Fibroblast of mammary gland (primary cell): ENCODE measurements at places on chromosomes 2 and 18.
A peak's percentile ranks its signal among the peaks of the same experiment; 100 is the strongest.

DNA sequence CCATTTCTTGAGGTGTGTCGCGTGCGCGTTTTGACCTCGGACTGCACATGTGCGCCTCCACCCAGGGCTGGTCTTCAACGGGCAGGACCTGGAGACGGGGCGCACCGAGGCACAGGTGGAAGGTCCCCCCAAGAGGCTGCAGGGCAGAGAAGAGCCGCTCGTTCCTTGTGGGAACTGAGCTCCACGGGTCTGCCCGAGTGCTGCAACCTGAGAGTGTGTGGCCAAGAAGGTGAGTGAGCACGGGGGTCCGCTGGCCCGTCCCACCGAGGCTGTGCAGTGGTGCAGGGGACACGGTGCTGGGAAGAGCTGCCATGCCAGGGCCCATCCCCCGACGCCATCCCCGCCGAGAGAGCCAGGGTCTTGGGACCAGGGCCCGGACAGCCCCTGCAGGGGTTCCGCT lies 268.3 kb downstream of the GALR1 start:
- no peak for DNase-seq

- DNase-seq, result no peak
These were observed 102.0 kb upstream of the DNMT3A start for GRCh38 chr2:25443766-25444165.

DNA sequence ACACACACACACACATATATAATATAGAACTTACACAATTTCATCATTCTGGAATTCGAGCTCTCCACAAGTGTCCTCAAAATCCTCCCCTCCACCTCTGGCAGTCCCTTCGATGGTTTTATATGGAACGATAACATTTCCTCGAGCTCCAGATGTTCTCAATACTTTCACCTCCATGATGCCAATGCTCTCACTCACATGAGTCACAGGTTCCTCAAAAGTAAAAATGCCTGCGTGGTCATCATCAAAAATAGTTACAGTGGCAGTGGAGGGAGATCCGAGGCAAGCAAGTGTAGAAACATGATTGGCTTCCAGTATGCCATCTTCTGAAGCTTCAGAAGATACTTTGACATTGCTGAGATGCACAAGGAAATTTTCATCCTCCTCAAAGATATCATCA lies 23.5 kb downstream of the SLC8A1 start:
- DNase-seq, result peak; percentile 74

DNA sequence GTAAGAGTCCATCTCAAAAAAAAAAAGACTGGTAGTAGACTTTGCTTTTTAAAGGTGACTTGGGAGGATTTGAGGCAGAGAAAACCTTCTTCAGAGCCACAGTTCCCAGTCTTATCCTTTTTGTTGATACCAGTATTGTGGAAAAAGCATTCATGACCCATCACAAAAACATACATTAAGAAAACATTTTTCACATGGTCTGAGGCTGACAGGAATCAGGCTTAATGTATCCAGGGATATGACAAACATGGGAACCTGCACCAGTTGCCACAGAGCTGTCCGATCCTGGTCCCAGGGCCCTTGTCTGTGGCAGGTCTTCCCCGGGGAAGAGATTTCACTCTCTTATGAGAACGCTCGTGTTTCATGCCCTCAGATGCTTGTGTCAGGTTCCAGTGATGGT lies 21.8 kb downstream of the SPTBN1 start:
- DNase-seq, result no peak

DNA sequence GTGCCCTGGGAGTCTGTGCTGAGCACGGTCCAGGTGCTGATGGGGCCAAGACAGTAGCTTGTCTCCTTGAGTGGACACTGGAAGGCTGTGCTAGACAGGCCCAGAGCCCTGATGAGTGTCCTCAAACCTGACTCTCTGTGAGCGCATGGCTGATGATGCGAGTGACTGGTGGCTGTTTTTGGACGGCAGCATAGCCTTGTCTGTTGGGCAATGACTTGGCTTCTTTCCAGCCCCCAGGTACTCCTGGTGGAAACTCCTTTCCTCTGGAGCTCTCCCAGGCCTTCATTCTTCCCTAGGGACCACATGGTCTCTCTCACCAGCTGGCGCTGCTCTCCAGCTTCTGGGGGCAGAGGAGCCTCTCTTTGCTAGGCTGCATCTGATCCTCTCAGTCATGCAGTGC lies 207.6 kb upstream of the SMIM21 start:
- no peak for DNase-seq

DNA sequence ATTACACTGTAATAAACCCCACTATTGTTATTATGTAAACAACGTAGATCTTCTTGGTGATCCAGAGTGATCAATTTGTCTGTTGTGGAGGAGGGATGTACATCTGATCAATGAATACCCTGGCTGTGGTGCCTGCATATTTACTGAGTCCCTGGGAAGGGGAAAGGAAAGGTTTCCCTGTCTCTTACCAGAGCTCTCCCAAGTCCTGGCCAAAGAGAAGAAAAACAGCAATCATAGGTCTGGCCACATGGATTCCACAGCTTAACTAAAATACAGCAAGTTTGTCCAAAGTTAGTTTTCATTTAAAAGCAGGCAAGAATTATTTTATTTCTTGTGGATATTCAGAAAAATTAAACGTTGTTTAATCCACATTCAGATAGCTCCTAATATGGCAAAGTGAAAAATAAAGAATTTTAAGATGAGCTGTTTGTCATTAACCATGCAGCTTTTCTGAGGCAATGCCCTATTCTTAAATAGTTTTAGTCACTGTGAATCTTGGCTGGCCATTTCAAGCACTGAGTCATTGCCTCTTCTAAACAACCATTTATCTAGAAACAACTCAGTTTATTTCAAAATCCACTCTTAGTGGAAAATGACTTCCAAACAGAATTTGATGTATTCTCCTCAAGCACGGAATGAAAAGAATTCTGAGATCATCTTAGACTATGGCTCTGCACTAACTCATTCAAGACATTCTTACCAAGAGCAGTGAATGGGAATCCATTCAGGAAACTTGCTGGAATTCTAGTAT lies 1004.4 kb upstream of the CDH2 start:
- DNase-seq, result peak; percentile 97

DNA sequence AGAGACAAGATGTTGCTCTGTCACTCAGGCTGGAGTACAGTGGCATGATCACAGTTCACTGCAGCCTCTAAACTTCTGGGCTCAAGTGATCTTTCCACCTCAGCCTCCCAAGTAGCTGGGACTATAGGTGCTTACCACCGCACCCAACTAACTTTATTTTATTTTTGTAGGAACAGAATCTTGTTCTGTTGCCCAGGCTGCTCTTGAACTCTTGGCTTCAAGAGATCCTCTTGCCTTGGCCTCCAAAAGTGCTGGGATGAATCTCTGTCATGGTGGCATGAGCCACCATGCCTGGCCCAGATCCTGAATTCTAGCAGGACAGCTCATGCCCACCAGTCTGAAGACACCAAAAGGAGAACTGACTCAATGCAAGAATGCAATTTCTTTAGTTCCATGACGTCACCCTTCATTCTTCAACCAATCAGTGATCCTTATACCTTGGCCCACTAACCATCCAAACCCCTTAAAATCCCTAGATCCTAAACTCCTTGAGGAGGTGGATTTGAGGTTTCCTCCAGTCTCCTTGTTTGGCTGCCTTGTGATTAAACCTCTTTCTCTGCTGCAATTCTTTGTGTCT lies 25.6 kb upstream of the CXXC1 start:
- DNase-seq, result peak; percentile 7

GRCh38 chr2:7392076-7392787 lies 475.0 kb downstream of the RNF144A start:
- DNase-seq, result peak; percentile 31

DNA sequence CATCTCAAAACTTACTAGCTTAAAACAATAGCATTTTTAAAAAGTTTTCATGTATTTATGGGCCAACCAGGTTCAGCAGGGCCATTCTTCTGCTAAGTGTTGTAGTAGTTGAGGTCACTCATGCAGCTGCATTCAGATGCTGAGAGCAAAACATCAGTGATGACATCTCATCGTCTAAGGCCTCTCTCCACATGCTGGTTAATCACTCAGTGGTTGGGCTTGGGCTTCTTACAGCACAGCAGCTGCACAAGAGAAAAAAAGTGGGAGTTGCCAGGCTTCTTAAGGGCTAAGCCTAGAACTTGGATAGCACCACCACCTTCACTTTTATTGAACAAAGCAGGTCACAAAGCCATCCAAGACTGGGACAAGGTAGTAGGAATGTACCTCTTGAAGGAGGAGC lies 190.3 kb downstream of the IRS1 start:
- DNase-seq, result peak; percentile 97

GRCh38 chr2:130258356-130258755 lies 60.1 kb upstream of the TUBA3E start:
- DNase-seq, result no peak

GRCh38 chr2:128299628-128300027 lies 19.0 kb downstream of the HS6ST1 start:
- no peak for DNase-seq

- no peak for DNase-seq
These were observed 136.0 kb upstream of the ZSWIM2 start for GRCh38 chr2:186984966-186985365.

GRCh38 chr18:57581301-57581934 lies 5.1 kb downstream of the FECH start:
- no peak for DNase-seq

DNA sequence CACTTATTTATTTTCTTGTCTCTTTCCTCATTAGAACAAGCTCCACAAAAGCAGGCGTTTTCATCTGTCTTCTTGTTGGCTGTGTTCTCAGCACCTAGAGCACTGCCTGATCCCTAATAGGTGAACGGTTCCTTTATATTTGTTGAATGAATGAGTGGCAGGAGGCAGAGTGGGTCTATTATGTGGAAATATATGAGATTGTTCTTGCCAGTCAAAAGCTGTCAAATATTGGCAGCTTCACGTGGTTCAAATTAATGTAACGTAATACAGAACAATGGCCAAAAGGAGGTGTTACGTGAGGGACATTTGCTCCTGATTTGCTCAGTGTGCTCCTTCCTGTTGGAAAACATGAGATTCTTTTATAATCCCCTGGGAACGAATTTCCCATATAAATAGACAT lies 8.5 kb upstream of the ARHGAP25 start:
- DNase-seq, result no peak

DNA sequence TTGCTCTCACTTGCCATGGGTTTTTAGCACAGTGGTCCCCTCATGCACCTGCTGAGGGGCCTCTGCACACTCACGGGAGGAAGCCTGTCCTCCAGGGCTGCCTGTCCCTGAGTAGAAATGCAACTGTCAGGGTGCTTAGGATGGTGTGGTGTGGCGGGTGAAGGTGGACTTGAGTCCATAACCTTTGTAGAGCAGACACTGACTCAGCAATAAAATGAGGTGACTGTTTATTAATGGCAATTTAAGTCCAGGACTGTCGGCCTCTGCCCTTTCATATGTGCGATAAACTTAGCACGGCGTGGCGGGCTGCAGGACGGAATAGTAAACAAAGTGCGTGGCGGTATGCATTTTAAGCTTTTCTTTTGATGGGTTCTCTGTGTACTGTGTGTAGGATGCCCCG lies 188.2 kb downstream of the LDLRAD4 start:
- DNase-seq, result no peak

DNA sequence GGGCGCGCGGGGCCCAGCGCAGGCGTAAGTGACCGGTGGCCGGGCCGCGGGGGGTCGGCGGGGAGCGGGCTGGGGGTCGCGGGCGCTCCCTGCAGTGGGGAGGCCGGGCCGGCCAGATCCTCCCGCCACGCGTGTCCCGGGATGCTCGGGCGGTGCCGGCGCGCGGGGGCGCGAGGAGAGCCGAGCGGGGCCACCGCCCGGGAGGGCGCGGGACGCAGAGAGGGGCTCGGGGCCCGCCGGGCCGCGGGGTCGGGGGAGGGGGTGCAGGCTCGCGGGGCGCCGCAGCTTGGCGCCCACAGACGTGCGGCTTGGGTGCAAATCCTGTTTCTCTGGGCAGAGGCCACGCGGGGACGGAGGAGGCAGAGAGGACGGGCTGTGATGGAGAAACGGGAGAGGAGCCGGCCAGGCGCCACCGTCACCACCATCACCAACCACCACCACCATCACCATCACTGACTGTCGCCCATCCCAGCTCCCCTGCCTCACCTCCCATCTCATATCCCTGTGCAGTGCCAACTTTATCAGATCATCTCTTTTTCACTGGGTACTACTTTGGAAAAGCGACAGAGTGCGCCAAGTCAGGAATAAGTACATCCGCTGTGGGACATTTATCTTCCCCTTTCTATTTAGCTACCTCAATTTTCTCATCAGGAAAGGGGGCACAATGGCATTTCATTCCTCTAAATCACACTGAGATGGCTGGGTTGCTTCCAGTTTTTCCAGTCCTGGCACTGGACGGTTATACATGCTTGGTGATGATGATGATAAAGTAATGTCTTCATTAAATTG lies 97.2 kb upstream of the GPR45 start:
- DNase-seq, result no peak

DNA sequence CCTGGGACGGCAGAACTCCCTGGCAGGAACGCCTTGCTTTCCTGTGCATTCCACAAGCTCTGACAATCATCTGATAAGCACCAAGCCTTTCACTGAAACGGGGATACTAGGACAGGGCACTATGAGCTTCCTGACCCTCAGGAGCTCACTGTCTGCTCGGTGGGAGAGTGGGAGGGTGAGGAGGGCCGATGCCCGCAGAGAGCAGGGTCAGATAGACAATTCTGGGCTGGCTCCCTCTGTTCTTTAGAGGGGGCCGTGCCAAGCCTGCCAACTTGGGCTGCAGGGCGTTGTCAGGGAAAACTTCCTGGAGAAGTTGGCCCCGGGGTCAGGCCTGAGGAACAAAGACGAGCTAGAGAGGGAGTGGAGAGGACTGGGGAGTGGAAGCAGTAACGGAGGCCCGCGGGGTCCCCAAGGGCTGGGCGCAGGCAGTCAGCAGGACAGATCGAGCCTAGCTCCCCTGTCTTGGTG lies 82.0 kb downstream of the CTAGE1 start:
- DNase-seq, result no peak
